GM12864 (cell line): ENCODE measurements at places on chromosomes 12 and 14.

DNA sequence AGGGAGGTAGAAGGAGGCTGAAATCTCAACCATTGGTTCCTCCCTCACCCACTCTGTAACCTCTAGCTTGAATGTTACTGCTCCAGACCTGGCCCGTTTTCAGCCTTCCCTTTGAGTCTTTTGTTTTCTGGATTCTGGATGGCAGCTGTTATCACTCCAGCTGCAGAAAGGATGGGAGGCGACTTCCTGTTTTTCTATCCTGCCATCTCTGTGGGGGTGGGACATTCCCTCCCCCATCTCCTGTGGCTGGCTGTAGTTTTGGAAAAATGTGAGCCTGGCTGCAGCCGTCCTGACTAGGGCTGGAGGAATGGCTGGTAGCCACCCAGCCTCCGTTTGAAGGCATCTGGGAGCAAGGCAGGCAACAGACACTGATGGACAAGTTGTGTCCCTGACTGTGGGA lies 2.9 kb upstream of the PPFIBP1 start:
- DNase-seq, result no peak

DNA sequence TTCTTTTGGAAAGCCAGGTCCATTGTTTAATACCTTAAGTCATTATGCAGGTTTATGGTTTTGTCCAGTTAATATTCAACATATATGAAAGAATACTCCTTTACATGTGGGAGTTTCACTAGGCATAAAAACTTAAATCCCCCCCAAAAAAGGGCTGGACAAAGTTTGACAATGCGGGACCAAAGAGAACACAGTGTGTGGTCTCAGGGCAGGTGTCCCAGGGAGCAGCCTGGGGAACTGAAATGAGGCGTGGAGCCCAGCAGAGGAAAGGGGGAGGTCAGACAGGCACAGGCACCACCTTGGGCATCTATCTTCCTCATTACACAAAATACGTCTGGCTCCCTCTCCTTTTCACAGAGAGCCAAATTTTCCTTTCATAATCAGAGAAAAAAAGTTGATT lies 22.5 kb downstream of the PKP2 start:
- DNase-seq, result no peak

GRCh38 chr12:93177208-93178153 lies 200.2 kb upstream of the NUDT4 start:
- no peak for DNase-seq

GRCh38 chr14:51912112-51912786 lies 51.8 kb downstream of the GNG2 start:
- no peak for DNase-seq

DNA sequence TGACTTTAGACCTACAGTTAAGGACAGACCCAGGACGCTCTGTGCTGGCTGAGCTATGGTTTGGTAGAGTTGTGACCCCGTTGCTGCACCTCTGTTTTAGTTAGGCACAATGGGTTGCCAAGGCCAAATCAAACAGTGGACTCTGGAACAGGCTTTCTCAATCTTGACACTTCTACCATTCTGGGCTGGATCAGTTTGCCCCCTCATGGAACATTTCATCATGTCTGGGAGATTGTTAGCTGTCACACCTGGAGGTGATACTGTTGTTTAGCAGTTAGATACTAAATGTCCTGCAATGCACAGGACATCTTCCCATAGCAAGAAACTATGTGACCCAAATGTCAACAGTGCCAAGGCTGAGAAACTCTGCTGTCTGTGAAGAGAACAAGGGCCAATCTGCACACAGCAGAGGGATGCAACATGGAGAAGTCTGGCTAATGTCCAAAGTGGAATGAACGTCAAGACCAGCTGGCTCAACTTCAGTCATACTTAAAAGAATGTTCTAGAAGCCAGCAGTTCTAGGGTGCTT lies 65.6 kb upstream of the DICER1 start:
- DNase-seq, result no peak

DNA sequence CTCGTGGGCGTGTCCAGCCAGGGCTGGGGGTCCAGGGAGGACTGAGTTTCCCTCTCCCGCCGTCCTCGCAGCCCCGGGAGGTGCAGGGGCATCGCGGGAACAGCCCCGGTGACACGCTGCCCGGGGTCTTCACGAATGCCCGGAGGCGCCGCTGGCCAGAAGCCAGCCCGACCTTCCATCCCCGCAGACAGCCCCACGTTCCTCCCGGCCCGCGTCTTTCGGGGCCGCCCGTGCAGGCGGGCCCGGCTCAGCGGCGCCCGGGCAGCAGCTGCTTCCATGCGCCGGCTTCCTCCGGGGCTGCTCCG lies 827 bp upstream of the TEDC1 start:
- no peak for DNase-seq

GRCh38 chr14:88933191-88933590 lies 108.7 kb downstream of the TTC8 start:
- DNase-seq, result no peak
